ENCODE measurements at places on chromosomes 7 and 10.

DNA sequence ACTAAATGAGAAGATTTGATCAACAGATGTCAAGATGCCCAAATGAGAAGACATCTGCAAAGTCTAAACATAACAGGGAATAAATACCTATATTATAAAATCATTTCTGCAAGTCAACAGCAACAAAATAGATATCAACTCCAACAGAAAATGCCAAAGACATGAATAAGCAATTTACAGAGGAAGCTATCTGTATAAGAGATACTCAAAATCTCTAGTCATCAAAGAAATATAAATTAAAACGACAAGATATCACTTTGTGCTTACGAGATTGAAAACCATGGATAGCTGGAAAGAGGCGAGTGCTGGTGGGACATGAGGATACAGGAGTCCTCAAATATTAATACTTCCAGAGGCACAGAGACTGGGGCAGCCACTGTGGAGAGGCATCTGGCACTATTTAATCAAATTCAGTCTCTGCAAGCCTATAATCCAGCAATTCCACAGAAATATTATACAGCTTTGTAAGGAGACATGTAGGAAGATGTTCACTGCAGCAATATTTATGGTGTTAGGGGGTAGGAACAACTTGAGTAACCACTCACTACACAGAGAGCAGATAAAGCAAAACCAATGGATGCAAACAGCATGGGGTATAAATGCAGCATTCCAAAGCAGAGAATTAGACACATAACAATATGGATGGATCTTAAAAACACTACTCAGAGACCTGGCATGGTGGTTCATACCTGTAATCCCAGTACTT is 4.8 kb downstream of the DNMBP start:
- DNase-seq = no peak

DNA sequence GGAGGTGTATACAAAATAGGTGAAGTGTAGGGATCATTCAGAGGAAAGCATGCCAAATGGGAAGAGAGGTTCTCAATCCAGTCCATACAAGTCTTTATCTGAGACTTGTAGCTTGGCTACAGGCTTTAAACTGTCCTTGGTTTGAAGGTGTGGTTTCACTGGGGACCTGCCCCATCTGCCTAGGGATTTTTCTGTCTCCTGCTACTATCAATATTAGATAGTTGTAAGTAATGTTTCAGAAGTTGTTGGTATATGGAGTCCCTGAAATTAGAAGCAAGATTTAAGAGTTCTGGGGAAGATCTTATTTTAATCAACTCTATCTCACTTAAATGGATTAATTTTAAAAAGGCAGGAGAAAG is 100.9 kb downstream of the ANKRD7 start:
- no peak for DNase-seq

GRCh38 chr7:67566101-67566500 is 569.5 kb downstream of the TYW1 start:
- DNase-seq = no peak

DNA sequence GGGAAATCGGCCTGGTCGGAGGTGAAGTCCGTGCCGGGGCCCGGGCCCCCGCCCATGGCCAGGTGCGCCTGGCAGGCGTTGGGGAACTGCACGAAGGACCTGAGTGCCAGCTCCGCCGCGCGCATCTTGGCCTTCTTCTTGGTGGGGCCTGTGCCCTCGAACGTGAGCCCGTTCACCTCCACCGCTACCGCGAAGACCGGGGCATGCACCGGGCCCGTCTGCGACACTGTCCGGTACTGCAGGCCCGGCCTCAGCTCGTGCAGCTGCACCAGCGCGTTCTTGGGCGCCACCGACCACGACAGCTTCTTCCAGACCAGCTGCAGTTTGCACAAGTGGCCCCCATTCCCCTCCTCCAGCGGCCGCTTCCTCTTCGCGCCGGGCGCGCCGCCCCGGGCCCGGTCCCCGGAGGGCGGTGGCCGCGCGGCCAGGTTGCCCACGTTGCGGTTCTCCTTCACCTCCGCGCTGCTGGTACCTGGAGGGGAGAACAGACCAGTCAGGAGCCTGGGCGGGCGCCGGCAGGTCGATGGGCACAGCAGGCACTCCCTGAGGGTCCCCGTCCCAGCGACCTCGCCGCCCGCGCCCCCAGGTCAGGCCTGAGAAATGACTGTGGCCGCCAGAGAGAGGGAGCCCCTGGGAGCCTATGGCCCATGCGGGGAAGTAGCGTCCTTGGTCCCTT is 307.4 kb downstream of the WDR37 start:
- DNase-seq = no peak

DNA sequence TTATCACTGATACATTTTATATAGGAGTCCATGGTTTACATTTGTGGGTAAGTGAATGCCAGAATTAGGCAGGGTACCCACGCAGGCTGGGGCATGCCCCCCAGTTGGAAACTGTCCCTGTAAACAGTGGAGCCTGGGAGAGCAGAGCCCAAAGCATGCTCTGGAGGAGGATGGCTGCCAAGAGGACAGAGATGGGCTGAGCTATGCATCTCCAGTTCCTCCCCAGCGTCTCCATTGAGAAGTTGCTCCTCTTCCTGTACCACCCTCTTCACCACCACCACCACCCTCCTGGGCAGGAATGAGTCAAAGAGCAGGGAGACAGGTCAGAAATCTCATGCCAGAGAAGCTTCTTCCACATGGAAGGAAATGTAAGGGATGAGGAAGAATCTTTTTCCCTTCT is 67.7 kb upstream of the KMT2E start:
- DNase-seq = no peak

DNA sequence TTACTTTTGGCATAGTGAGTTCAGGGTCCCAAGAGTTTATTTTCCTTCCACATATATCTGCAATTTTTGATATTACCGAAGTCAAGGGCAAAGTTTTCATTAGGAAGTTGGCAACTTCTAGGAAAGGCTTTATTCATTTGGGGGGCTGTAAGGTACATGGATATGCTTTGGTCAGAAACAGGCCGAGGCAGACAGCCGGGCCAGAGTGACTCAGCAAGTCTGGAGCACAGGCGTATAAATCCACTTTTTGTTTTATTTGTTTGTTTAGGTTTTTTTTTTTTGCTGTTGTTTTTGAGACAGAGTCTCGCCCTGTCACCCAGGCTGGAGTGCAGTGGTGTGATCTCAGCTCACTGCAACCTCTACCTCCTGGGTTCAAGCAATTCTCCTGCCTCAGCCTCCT is 3.7 kb downstream of the ZNF680 start:
- DNase-seq = no peak

DNA sequence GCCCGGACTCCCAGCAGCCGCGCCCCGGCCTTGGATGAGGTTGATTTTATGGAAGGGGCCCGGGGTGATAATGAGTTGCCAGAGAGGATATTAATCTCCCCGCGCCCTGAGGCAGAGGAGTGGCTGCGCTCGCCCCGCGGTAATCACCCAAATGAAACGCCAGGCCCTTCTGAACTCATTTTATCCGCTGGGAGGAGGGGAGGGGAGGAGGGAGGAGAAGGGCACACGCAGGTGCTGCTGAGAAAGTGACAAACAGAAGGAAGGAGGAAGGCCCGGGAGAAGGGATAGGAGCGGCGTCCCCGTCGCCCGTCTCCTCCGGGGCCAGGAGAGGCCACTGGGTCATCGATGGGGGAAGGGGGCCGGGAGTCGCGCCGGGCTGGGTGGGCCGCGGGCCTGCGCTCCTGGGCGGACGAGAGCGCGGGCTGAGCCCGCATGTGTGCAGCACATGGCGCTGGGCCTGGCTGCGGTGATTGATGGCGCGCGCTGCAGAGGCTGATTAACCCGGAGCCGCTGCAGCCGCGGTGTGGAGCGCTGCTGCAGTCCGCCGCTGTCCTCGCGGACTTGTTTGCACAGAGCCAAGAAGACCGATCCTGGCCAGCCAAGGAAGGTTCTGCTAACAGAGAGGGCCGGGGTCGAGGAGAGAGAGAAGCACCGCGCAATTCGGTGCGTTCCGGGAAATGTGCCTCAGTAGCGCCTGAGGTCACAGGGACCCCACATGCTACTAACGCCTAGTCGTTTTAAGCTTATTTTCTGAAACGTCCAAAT is 6.5 kb downstream of the MNX1 start:
- no peak for DNase-seq

GRCh38 chr10:9297580-9297979 is 1243.1 kb downstream of the GATA3 start:
- DNase-seq = no peak

DNA sequence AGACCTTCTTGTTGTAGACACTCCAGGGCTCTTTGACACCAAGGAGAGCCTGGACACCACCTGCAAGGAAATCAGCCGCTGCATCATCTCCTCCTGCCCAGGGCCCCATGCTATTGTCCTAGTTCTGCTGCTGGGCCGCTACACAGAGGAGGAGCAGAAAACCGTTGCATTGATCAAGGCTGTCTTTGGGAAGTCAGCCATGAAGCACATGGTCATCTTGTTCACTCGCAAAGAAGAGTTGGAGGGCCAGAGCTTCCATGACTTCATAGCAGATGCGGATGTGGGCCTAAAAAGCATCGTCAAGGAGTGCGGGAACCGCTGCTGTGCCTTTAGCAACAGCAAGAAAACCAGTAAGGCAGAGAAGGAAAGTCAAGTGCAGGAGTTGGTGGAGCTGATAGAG is 5.5 kb downstream of the GIMAP7 start:
- no peak for DNase-seq

DNA sequence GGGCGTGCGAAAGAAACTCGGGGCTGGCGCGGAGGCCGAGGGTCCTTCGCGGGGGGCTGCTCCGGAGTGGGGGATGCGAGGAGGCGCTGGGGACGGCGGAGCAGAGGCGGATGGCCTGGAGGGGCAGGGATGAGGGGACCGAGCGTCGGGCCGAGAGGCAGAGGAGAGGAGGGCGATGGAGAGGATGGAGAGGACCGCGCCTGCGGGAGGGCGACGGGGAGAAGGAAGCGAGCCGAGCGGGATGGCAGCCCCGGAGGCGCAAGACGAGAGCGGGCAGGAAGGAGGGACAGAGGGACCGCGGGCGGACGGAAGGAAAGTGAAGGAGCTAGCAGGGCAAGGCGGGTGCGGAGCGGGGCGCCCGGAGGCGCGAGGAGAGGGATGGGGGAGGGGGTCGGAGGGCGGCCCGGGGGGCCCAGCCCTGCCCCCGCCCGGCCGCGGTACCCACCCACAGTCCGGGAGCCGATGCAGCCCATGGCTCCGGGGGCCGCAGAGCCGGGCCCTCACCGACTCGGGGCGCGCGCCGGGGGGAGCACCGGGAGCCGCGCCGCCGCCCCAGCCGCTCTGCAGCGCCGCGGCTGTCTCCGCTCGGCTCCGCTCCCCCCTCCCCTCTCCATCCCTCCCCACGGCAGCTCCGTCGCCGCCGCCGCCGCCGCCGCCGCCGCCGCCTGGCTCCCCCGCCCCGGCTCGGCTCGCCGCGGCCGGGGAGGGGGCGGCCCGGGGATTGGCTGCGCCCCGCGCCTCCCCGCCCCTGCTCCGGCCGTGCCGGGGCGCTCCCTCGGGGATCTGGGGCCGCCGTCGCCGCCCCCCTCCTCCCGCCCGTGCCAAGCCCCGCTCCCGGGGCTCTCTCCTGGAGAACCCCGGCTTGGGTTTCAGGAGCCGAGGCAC is at the start of gene FAM131B:
Gene FAM131B (minus strand): TSS at position 583 of the 885 bp plus-strand sequence. CDS start 110 bp downstream, at position 473.
- no peak for DNase-seq

DNA sequence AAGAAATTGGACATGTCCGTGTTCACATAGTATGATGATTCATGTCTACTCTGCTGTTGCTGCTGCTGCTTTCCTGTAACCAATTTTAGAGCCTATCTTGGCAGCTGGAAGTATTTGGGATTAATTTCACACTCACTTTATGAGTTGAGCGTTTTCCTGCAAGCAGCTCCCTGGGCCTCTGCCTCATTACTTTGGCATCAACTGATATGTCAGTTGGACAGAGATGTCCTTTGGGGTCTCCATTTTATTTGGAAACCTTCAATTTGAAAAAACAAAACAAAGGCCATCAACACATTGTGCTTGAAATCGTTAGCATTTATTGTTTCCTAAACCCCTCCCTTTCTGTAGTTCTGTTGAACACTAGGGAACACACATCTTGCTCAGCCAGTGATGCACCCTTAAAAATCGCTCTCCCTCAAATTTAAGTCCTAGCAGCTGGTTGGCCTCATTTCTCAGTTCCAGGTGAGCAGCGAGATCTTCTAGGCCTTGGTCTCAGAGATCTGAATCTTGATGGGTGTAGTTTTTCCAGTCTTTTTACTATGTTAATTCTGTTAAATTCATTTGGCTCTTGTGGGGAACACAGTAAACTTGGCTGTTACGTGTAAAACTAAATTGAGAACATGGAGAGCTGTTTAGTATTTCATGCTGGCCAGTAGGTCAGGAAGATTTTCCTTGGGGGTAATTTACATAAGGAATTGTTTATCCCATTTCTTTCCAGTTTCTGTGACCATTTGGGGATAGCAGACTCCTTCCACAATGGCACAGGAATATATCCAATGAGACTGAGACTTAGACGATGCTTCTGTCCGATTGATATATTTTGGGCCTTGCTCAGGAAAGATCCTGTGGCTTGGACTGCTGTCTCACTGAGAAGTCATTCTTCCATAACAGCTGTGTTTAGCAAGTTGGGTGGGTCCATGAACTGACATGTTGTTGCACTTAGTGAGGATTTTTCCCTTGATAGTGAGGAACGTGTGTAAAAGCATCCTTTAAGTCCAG is 371.6 kb downstream of the BBS9 start:
- DNase-seq = no peak

DNA sequence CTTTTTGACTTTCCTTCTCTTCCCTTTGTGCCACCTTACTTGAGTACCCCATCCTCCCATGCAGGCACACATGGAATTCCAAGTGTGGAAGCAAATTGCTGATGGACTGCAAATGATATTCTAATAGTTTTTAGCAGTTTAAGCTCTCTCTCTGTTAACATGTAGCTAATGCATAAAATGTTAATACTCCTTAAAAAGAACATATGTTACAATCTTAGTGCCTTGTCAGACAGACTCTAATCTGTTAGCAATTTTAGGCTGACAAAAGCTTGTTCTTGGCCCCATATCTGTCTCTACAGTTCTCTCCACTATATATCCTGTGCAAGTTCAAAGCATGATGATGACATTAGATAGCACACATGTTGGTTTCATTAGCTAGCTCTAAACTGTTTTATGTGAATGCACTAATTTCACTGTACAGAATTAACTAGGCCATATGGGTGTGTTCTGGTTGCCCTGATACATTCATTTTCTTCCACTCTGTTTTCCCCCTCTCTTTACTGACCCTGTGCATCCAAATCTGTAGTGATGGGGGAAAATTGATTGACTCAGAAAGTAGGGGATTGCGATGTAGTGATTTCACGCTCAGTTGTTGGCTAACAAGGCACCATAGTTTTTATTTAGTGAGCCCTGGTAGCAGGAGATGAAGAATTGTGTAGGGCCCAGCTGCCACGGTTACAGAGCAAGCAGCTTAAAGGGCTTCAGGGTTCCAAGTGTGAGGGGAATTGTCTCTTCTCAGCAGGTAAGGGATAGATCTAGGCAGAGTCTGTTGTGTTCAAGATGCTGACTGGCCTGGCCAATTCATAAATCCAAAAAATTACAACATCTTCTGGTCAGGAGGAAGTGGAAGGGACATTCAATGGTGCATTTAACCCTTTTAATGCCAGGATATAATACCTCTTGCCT is 114.6 kb upstream of the FZD1 start:
- DNase-seq = no peak

DNA sequence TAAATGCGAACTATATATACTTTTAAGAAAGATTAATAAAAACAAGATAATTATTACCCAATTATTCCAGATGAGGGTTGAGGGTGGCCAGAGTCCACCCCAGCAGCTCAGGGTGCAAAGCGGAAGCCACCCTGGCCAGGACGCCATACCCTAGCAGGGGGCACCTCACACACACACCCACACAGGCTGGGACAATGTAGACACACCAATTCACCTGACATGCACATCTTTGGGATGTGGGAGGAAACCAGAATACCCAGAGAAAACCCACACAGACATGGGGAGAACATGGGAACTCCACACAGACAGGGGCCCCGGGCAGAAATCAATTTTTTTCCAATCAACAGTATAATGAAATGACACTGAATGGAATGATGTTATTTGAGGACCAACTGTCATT is 86.0 kb downstream of the RTKN2 start:
- DNase-seq = no peak
